ENCODE measurements at places on chromosomes 13 and 19.

DNA sequence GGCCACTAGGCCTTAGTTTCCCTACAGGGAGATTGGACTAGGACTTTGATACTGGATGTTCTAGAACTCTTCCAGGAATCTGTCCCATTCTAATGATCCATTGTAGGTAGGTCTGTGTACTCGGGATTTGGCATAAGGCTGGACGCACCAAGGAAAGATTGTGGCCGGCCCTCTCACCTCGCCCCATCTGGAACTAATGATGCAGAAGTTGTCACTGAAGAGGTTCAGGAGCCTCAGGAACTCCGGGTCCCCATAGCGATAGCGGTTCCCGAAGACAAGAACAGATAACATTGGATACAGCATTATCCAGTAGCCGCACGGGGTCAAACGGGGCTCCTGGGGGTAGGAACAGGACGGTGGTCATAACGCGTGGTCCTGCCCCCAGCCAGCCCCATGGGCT is 11.2 kb downstream of the EGLN2 start:
- DNase-seq: no peak

GRCh38 chr13:71378961-71379905 is 487.8 kb downstream of the DACH1 start:
- DNase-seq: no peak

DNA sequence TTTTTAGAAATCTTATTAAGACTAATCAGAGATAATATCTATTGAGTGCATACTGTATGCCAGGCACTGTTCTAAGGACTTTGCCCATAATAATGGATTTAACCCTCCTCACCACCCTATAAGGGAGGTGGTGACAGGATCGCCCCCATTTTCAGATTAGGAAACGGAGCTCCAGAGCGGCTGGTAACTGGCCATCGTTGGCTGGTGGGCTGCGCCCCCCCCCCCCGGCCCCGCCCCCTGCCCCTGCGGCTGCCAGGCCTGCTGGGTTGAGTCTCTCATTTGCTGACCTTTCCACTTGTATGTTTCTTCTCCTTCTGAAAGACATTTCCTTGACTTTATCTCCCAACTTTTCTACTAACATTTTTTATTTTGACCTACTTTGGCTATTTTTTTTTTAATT is 8.5 kb downstream of the ARHGEF7 start:
- DNase-seq: no peak

DNA sequence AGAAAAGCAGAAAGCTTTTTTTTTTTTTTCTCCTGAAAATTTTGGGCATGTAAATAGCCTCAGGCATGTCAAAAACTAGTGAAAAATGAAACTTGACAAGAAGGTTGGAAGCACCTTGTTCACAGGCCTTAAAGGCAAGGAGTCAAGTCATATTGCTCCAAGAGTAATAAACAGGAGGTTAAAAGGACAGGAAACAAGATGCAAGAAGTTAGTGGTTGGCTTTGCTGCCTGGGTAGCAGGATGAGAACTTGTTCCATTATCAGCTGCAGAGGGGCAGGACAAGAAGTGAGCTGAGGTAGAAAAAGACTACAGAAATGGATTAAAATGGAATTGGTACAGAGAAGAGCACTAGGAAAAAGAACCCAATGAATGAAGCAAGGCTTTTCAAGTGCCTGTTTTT is 242.6 kb downstream of the DCT start:
- no peak for DNase-seq

- DNase-seq: no peak
These were observed 3.0 kb downstream of the SLC15A1 start for GRCh38 chr13:98749501-98749900.

DNA sequence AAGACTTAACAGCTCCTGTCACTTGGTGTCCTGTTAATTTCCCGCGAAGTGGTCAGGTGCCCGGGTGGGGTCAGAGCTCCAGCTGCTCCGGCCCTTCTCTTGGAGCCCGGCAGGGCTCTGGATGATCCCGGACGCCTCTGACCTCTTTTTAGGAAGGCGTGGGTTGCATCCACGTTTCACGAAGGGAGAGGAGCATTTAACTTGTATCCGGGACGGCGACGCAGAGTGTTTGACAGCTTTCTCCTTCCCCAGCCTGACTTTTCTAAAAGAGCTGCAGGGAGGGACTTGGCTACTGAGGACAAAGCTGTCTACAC is 656 bp downstream of the ZNF155 start:
- no peak for DNase-seq

GRCh38 chr19:14023404-14024235 is 4.3 kb upstream of the RLN3 start:
- DNase-seq: no peak

DNA sequence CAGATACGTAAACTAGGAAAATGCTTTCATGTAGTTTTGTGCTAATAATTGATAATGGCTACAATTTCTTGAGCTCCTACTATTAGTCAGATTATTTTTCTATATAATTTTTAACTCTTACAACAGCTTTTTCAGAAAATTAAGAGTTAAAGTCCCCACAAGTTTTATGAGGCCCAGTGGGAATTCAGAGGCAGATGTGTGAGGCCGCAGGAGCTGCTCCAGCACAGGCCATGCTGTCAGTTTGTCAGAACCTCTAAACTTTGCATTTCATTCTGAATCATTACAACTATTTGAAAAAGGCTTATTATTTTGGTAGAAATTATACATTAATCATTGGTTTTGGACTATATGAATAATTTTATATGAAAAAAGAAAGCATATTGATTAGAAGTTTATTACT is 370.8 kb downstream of the MYO16 start:
- DNase-seq: no peak

GRCh38 chr13:76123548-76123947 is 487.4 kb downstream of the LMO7 start:
- DNase-seq: no peak

DNA sequence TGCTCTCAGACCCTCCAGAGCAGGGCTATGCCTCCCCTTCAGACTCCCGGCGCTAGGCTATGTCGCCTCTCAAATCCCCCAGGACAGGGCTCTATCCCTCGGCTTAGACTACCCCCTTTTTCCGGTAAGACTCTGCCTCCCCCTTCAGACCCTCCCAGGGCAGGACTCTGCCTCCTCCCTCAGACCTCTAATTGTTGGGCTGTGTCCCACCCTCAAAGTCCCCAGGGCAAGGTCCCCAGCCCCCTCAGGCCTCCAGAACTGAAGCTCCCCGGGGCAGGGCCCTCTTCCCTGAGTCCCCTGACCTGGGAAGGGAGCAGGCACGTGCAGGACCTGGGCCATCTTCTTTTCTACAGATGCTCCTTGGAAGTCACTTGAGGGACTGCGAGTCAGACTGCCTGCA is 3.2 kb downstream of the KANK2 start:
- DNase-seq: no peak

GRCh38 chr19:53849237-53849676 is 18.4 kb upstream of the MYADM start:
- no peak for DNase-seq
